ENCODE measurements at places on chromosomes 3 and 15.

DNA sequence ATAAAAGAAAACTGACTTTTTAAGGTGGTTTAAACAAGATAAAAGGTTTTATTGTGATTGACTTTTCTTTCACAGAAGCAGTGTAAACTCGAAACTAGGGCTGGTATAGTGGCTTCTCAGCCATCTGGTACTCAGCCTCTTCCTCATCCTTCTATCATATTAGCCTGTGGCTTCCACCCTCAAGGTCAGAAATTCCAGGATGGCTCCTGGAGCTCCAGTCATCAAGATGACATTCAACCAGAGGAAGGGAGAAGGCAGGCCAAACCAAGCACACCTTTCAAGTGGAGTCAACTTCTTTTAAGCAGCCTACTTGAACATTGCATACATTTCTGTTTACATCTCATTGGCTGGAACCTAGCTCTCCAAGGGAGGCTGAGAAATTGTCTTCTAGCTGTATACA lies 1.3 kb upstream of the MESD start:
- no peak for DNase-seq

GRCh38 chr3:160779040-160779439 lies 23.0 kb downstream of the PPM1L start:
- DNase-seq, result no peak

GRCh38 chr3:31129241-31129640 lies 234.8 kb upstream of the GADL1 start:
- DNase-seq, result no peak

DNA sequence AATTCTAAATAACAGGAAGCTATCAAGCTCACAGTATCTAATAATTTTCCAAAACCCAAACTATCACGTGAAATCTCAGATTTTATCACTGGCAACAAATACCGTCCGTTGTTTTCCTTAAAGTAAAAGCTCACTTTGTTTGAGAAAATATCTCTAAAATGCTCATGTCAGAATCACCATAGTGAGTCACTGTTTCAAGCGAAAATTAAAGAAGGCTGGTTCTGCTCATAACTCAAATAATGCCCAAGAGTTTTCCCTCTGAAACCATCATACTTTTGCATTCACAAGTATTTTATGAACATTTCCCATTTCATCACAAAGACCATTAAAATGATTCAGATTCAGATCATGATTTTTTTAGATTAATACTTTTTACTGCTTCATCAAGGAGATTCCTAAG lies 50.6 kb downstream of the TBL1XR1 start:
- DNase-seq, result peak; percentile 26

GRCh38 chr3:102182162-102182561 lies 252.7 kb upstream of the ZPLD1 start:
- DNase-seq, result no peak

- no peak for DNase-seq
Observed at GRCh38 chr3:17050071-17050470, 165.3 kb downstream of the PLCL2 start.

- DNase-seq, result peak; percentile 71
Observed at GRCh38 chr3:187223799-187224198, 26.5 kb downstream of the RTP1 start.

- DNase-seq, result no peak
Observed at GRCh38 chr3:176068750-176069149, 1128.5 kb downstream of the TBL1XR1 start.
